ENCODE measurements at places on chromosomes 3 and 15.

DNA sequence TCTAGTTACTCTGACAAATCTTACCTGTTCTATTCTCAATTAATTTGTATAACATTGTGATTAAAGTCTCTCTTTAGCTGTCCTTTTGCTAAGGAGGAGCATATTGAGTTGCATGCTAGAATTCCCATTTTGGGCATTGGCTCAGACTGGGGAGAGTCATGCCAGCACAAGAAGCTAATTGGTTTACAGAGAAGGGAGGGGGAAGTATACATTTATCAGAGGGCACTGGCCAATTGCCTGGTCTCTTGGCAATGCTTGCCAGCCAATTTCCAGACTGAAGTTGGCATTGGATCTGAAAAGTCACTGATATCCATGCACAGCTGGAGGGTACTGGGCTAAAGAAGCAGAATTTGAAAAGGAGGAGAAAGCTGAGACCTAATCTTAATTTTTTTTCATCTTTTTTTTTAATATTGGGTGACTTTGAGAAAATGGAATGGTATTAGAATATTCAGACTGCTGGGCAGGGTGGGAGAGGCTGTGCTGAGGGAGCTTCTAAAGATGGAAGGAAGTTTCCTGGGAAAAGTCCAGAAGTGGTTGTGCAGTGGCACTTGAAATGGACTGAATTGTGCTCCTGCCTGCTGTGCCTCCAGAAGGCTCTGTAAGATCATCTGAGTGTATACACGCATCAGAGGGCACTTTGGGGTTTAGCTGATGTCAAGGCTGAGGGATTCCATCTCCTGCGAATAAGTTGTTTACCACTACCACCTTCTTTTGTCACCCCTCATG is 365.2 kb upstream of the DPH6 start:
- DNase-seq: no peak

DNA sequence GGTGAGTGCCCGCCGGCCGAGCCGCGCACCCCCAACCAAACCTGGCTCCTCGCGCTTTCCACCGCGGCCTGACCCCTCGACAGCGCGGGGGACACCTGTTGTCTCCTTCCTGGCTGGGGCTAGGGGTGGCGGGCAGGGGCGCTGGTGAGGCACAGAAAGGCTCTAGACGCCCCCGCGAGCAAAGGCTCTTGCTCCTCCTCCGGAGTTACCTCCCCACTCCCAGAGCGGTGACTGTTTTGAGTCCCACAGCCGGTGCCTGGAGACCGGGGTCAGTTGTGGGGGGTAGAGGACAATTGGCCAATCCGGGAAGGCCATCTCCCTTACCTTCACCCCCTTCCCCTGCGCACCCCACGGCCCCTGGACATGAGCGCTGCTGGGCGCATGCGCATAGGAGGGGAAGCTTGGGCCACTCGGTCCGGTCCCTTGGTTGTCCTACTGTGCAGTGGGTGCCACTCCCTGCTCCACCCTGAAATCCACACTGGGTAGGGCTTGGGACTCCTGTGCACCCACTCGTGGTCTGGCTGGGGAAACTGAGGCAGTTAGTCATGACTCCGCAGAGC is 554 bp downstream of the CHST13 start:
- DNase-seq: no peak

- no peak for DNase-seq
These were observed 22.5 kb downstream of the UPK1B start for GRCh38 chr3:119195911-119196310.

DNA sequence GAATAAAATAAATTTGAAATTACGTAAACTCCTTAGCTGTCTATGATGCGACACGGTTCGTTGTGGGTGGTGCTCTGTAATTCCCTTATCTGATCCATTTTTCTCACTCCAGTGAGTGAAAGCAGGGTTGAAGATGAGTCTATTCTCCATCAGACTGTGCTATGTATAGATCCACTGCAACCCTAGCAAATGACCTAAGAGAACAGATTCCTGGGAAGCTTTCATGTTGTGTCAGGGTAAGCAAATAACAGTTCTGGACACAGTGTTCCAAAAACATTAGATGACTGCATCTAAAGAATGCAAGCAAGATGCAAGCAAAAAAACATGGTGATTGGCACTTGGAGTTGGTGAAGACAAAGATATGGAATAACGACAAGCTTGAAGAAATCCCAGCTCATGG is 239.3 kb downstream of the SLC9A9 start:
- no peak for DNase-seq

- DNase-seq: peak; percentile 86
These were observed 156.4 kb downstream of the TP63 start for GRCh38 chr3:189787632-189788031.

- DNase-seq: no peak
These were observed 8.9 kb downstream of the OXTR start for GRCh38 chr3:8760506-8760905.

DNA sequence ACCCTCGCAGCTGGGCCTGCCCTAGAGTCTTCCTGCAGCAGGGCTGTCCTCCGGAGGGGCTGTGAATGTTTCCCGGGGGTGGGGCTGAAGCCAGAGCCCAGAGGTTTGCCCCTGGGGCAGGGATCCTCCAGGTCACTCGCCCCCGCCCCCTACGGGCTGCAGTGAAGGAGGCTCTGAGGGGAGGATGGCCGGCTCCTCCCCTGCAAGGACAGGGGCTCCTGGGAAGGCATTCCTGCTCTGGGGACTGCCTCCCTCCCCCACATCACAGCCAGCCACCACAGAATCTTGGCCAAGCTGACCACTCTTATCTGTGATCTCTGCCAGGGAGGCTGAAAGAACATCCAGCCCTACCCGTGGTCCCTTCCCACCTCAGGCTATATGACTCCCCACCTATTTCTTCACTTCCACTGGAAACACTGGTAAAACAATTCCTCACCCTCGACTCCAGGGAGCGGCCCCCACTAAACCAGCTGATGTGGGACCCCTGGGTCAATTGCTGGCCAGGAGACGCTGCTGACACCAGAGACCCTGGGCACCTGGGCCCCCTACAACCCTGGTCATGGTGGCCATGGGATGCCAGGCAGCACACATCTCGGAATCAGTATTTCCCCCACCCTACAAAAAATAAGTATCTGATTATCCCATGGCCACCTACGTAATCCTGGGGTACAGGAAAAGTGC is 66.0 kb downstream of the HMCES start:
- DNase-seq: peak; percentile 89

DNA sequence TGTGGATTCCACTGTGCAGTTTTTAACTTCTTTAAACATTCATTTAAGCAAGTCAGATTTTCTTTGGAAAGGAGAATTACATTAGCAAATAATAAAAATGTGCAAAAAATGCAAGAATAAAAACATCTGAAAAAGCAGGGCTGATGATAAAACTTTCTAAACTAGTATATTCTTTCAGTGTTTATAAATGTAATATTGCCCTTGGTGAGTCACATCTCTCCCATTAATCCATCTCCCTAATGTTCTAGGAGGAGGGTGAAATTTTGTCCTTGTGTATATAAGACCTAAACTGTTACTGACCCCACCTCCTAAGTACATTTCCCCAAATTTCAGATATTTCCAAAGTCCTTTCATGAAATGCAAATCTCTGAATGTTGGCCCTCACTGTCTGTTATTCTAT is 28.5 kb upstream of the DCUN1D1 start:
- DNase-seq: no peak

- no peak for DNase-seq
These were observed 176.5 kb upstream of the PLSCR5 start for GRCh38 chr3:146781606-146782005.

DNA sequence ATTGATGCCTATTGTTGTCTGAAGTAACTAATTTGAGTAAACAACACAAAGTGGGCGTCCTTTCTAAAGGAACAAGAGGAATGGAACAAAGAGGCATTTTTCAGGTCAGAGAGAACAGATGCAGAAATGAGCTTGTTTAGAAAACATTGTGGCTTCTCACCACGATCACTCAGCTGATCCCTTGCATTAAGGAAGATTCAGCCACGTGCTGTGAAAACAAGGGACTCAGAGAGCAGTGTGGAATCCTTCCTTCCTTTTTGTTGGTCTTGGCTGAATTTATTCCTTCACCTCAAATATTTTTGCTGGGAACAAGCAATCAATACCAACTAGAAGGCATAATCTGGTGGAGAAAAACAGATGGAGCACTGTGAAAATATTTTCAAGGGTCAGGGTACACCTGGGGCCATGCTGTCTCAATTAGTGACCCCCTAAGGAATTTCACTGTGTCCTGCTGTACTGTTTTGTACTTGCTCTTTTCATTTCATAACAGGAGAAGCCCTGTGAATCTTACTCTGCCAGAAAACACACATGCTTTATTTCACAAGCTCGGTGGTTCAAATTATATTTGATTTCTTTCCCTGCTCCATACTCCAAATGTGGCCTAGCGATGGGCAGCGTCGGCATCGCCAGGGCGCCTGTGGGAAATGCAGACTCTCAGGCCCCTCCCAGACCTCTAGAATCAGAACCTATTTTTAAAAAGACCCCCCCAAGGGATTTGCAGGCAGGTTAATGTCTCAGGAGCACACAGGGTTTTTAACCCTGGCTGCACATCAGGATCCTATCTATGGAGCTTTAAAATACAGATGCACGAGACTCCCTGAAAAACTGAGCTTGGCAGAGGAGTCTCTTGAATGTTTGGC is 11.6 kb upstream of the SLC6A20 start:
- no peak for DNase-seq

- DNase-seq: no peak
These were observed 9.9 kb downstream of the CAPN7 start for GRCh38 chr3:15215996-15216395.

DNA sequence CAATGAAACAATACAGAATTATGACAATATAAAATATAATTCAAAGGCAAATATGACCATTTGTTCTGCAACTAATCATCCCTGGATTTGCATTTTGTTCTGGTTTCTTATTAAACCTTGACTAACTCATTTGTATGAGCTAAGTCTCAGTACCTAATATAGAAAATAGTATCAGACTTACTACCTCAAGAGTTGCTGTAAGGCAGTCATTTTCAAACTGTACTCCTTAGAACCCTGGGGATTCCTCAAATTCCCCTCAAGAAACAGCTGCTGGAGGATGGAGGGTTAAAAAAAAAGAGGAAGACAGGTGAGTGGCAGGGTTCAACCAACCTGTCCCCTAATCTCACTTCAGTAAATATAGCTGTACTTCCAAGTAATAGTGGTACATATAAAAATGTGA is 11.1 kb downstream of the ZBTB11 start:
- no peak for DNase-seq

DNA sequence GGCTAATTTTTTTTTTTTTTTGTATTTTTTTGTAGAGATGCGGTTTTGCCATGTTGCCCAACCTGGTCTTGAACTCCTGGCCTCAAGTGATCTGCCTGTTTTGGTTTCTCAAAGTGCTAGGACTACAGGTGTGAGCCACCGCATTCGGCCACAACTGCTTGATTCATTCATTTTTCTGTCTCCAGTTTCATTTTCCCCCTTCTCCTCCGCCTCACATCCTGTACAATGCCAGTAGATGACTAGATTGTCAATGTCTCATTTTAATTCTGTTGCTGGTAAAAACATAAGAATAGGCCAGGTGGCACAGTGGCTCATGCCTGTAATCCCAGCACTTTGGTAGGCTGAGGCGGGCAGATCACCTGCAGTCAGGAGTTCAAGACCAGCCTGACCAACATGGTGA is 12.0 kb upstream of the ZNF592 start:
- DNase-seq: no peak

DNA sequence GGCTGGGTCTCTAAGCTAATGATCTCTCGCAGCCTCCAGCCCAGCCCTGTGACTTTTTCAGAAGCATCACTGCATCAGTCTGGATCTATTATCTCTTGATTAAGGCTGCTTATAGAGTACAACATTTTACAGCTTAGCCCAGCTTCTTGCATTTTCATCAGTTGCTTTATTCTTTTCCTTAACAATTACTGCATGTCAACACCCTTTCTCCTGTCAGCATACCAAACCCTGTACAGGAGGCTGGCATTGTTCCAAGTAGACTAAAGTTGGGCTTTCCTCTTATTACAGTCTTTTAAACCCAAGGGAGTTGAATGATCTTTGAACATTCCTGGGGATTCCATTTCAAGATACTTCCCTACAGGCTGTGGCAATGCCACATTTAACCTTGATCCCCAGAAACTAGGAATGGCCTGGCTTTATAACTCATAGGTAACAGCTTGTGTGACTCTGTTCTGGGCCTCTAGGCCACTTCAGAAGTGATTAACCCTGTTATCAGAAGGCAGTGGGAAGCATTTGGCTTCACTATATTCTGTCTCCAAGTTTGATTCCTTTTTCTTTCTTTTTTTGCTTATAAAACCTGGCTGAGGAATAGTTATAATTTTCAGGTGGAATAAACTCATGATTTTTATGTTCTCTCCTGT is 182.9 kb downstream of the KCNMB2 start:
- DNase-seq: peak; percentile 28

DNA sequence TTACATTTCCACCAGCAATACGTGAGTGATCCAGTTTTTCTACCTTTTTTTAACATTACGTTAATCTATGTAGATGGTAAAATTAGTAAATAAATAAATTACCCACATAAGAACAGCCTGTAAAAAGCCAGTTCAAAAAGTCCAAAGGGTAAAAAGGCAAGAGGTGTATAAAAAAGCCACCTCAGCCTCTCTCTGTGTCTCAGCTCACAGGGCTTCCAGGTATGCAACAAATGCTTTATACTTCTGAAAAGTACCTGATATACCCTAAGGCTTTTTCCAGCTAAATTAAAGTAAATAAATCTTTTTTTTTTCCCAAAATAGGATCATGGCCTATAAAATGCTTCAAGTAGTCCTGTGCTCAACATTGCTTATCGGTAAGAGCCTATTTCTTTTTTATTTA is at the start of gene C3orf85:
Gene C3orf85, plus strand, starts transcription at position 197 of the 400 bp plus-strand sequence. Its CDS starts 129 bp downstream, at position 326.
- no peak for DNase-seq

GRCh38 chr3:125148016-125148812 is 64.3 kb downstream of the SLC12A8 start:
- DNase-seq: no peak

GRCh38 chr3:22887664-22888291 is 315.3 kb upstream of the UBE2E2 start:
- peak; percentile 32 for DNase-seq

DNA sequence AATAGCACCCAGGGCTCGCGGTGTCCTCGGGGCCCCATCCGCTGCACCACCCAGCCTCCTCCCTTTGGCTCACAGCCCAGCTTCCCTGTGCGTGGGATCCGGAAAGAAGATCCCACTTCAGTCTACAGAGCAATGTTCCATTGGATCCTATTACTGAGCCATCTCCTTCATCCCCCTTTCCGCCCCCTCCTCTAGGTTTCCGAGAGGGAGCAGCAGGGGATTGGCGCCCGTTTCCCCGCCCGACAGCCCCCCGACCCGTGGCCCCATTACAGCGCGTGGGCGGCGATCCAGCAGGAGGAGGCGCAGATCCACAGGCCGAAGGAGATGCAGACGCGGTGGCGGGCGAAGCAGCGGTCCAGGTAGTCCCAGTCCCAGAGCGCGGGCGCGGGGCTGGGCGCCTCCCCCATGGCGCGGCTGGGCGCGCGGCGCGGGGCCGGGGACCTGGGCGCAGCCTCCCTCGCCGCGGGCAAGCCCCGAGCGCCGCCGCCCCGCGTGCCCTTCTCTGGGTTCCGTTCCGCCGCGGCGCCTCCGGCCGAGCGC is 340 bp downstream of the TMEM44 start:
- peak; percentile 65 for DNase-seq
